ENCODE measurements at places on chromosomes 5 and 9.
A peak's percentile ranks its signal among the peaks of the same experiment; 100 is the strongest.

DNA sequence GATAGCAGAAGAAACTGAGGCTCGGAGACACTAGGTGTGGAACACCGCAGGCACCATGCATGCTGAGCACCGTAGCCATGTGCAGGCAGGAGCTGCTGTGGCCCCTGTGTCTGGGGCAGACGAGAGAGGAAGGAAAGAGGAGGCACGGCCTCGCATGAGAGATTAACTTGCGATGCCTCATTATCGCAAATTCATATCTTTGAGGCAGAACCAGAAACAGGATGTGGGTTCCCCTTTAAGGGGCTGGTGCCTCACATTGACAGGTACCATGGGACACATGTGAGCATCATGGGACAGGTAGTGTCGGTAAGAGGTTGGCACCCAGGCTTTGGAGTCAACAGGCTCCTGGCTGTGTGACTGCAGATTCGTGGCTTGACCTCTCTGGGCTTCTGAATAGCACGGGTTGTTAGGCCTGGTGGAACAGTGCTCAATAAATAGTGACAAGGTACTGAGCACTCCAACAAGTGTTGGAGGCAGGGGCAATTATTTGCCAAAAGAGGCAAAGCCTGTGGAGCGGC is 40.8 kb downstream of the NAIF1 start:
- DNase-seq: peak; percentile 75

GRCh38 chr9:127660886-127661741 is 45.7 kb upstream of the CFAP157 start:
- no peak for DNase-seq

DNA sequence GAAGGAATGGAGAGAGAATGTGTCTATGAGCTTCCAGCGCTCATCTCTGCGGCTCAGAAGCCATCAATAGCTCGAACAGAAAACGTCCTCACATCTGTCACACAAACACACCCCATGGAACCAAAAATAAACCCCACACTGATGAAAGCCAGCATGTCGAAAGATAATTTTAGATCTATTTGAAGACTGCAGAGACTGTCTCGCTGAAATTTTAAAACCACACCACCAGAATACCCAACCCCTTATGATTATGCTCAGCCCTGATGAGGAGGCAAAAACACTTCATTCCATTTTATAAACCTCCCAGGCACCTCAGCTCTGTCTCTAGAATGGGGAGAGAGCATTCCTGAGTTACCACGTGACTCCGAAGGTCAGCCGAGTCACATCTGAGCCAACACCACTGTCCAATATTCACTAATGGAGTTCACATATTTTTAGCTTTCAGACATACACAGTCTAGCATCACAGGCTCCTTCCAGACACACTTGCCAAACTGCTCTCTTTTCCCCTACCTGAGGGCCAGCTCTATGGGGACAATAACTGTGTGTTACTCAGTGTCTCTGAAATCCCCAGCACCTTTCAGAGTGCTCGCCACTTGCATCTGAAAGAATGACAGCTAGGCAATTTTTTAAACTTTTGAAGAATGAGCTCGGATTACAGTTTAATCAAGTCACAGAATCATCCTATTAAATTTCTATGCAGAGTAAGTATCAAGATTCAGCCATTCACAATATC is 63.2 kb downstream of the SERINC5 start:
- DNase-seq: no peak

- DNase-seq: no peak
Measured at GRCh38 chr5:23629396-23629795, 122.0 kb downstream of the PRDM9 start.

- DNase-seq: no peak
Measured at GRCh38 chr5:6393596-6394194, 15.3 kb upstream of the MED10 start.

GRCh38 chr5:32562843-32563242 is 22.5 kb upstream of the SUB1 start:
- DNase-seq: no peak

- no peak for DNase-seq
Measured at GRCh38 chr9:124018730-124019697, 7.4 kb downstream of the LHX2 start.

DNA sequence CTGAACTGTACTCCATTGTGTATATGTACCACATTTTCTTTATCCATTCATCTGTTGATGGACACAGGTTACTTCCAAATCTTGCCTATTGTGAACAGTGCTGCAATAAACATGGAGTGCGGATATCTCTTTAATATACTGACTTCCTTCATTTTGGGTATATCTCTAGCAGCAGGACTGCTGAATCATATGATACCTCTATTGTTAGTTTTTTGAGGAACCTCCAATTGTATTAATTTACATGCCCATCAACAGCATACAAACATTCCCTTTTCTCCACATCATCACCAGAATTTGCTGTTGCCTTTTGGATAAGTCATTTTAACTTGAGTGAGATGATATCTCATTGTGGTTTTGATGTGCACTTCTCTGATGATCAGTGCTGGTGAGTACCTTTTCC is 81.8 kb upstream of the FAM120A start:
- no peak for DNase-seq

GRCh38 chr9:120505186-120505585 is 74.8 kb downstream of the CDK5RAP2 start:
- no peak for DNase-seq

DNA sequence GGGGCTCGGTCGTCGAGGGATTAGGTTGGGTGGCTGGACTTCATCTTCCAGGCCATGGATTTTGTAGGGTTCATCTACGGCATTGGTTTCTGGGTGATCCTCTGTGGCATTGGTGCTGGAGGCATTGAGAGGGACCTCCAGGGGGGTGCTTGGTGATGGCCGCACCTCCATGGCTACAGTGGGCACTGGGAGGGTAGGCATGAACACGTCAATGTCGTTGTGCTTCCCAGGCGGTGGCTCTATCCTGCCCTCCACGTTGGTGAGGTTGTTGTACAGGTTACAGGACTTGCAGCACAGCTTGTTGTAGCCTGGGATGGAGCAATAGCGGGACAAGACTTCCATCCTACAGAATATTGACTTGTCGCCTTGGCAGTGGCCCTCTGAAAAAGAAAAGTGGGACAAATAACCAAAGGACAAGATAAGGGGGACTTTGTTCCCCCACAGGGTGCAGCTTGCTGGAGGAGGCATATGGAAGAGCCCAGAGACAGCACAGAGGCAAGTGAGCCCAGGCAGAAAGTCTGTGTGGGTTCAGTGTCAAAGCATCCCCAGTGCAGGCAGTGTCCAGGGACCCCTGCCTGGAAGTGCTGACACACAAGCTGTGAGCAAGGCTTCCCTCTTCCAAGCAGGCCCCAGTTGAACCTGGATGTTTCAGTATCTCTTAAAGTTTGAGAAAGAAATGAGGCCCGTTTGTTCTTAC is 53.9 kb downstream of the ZNF354C start:
- no peak for DNase-seq

DNA sequence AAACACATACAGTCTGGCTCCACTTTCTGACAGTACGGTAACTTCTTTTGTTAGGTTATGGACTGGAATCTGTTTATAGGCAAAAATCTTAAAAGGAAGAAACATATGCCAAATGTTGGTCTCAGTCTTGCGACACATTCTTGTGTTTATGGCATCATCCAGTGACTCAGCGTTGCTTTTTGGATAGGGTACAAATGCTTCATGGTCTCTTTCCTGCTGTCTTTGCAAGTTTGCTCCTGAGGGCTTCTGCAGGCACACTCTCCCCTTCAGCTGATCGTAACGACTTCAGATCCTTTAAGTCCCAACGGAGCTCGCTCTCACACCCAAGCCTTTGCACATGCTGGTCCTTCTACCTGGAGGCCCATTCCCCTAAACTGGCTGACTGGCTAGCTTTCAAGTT is 23.6 kb upstream of the TNFSF8 start:
- DNase-seq: no peak

DNA sequence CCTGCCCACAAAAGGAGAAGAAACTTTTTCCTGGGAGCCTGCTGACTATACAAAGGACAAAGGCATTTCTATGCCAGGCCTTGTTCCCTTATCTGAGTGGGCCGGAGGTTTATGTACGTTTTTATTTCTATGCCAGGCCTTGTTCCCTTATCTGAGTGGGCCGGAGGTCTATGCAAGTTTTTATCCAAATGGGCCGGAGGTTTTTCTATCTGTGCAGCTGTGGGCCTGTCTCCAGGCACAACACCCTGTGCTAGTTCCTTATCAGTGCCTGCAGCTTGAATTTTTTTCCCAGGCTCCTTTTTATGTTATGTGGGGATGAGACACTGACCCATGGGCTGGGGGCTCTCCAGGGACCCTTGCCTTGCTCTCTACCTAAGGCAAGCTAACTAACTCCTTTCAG is 5.5 kb downstream of the SLC25A2 start:
- no peak for DNase-seq

GRCh38 chr5:94916619-94917018 is 298.1 kb downstream of the SLF1 start:
- no peak for DNase-seq

DNA sequence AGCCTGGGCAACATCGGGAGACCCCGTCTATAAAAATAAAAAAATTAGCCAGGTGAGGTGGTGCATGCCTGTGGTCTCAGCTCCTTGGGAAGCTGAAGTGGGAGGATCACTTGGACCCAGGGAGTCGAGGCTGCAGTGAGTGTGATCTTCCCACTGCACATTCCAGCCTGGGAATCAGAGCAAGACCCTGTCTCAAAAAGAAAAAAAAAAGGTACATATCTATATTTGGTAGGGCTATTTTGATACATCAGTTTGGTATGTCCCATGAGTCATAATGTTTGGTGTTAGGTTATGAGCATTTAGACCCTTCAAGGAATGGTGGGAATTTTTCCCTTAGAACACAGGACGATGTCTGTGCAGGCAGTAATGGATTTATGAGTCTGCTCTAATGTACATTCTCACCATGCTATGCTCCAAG is 55.3 kb upstream of the POU4F3 start:
- no peak for DNase-seq

GRCh38 chr5:1519631-1520210 is 4.0 kb downstream of the LPCAT1 start:
- no peak for DNase-seq

DNA sequence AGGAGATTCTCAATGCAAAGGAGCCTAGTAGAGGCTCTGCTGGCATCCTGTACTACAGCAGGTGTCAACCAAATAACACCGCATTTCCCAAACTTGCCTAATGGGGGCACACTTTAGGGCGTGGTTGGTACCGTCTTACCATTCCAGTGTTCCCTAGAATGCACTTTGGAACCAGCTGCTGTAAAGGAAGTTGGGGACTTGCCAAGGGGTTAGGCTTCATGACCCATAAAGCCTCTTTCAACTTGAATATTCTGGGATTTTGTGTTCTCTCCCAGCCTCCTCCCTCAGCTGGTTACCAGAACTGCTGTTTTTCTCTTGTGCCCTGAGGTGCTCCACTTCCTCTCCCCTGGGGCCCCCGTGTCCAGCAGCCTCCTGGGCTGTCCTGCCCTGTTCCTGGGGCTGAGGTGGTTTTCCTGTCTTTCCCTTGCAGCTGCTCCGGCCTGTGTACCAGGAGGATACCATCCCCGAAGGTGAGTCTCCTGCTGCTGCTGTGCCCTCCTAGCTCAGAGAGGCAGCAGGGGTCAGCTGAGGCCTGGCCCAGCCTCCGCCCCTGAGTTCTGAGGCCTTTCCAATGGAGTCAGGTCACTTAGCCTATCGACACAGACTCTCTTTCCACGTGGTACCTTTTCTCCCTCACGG is 44.7 kb downstream of the RGS3 start:
- no peak for DNase-seq

- no peak for DNase-seq
Measured at GRCh38 chr9:132782037-132782436, 96.0 kb downstream of the AK8 start.

DNA sequence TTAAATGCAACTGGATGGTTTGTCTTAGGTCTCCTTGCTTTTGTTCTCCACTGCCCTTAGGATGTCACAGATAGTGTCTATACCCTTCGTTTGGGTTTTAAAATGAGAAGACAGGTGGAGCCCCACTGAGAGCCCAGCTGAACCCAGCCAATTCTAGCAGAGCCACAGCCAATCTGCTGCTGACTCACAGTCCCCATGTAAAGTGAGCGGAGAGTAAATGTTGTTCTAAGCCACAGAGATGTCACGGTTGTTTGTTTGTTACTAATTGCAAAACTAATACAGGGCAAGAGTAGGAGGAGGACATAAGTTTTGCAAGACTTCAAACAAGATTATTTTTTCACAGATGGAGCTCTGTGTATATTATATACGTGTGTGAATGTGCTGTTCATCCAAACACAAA is 50.5 kb upstream of the AGXT2 start:
- DNase-seq: no peak

- DNase-seq: no peak
Measured at GRCh38 chr9:112535301-112535700, 48.7 kb downstream of the KIAA1958 start.

DNA sequence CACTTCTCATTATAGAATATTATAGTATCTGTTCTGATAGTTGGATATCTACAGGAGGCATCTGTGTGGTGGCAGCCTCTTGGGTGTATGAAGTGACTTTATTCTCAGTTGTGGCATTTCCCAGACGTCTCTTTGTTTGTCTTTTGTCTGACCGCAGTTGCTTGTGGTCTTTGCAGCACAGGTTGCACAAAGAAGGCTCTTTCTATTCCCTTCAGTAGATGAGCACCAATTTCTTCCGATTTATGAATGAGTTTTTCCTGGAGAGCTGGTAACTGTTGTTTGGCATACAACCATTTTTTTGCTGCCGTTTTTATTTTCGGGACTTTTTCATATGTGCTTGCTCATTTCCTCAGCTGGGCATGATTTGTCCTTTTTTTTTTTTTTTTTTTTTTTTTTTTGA is 56.4 kb upstream of the MYO10 start:
- no peak for DNase-seq

GRCh38 chr5:34957857-34958690 is 28.7 kb downstream of the DNAJC21 start:
- DNase-seq: no peak

All from activated CD4-positive, alpha-beta T cell treated with anti-CD3 and anti-CD28 coated beads for 4 hours (primary cell).